ENCODE measurements at places on chromosomes 6 and 20.

GRCh38 chr20:19975901-19976300 is 41.3 kb upstream of the NAA20 start:
- DNase-seq = no peak

- no peak for DNase-seq
Measured at GRCh38 chr6:39369987-39370386, 47.5 kb upstream of the KCNK16 start.

DNA sequence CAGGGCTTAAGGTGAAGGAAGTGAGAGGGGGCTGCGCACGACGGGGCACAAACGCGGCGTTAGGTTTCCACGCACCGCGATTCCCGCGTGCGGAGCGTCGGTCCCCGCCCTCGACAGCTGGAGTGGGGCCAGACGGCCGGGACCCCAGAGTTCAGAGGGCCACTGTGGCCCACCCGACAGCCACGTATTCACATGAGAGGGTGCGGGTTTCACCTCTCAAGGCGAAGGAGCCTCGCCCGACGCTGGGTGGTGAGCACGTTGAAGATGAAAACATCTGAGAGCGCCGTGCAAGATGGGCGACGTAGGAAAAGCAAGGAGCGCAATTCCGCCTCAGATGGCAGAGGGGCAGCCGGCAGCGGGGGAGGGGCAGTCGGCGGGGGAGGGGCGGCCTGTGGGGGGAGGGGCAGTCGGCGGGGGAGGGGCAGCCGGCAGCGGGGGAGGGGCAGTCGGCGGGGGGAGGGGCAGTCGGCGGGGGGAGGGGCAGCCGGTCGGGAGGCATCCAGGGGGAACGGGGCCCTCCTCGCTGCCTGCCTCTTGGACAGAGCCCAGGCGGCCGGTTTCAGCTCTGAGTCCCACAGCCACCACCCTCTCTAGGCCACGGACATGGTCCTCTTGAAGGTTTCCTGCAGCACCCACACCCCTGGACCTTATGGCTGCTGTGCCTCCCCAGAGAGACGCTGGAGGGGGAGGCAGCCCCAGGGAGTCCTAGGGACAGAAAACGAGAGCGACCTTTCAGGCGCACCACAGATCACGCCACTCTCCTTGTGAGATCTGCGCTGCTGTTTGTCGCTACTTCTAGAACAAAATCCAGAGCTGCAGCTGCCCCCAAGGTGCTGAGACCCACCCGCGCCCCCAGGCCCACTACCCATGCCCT is 113.7 kb downstream of the DLL1 start:
- DNase-seq = no peak

DNA sequence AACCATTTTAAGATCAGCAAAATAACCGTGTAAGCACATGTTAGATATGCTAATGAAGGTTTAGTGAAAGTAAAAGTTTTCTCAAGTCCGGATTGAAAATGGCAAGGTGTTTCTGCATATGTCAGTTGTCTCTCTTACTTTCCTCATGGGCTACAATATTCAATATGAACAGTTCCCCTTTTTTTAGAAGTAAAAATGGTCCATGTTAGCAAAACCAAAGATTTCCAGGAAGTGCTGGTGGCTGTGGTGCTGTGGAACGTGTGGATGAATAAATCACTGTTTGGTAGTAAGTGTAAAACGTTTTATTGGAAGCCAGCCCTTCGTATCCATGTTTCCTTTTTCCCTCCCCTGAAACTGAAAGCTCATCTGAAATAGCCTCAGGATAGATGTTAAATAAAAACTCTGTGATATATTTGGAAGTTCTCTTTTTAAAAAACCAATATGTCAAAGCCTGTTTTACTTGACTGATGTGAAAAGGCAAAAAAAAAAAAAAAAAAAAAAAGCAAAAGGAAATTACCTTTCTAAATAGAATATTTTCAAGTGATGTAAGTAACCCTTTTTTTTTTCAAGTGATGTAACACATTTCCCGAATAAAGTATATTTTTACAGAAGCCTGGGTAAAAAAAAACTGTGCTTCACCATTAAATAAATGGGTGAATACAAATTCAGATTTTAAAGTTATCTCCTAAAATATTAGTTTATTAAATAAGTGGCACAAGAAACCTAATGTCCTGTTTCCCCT is 41.9 kb downstream of the PLEKHG1 start:
- DNase-seq = no peak

DNA sequence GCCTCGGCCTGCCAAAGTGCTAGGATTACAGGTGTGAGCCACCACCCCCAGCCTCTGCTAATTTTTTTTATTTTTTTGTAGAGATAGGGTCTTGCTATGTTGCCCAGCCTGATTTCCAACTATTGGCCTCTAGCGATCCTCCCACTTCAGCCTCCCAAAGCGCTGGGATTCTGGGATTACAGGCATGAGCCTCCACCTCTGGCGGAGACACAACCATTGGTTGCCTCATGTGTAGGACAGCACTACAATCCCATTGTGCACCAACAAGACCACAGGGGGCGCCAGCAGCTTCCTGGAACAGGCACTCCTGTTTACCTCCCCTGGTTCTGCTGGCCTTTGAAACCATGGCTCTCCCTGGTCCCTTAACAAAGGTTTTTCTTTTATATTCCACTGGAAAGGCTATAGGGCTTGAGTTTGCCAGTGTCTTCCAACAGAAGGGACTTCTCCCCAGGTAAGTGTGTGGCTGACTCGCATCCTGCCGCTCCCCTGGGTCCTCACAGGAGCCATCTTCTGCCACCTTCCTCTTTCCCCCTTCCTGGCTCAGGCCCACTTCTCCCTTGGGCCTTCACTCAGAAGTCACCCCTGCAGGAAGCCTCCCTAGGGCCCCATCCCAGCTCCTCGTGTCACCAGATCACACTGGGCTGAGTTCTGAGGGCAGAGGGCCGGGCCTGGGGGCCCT is 39.2 kb upstream of the TLDC2 start:
- no peak for DNase-seq

- no peak for DNase-seq
Measured at GRCh38 chr6:6007366-6008088, 802 bp upstream of the NRN1 start.

- DNase-seq = no peak
Measured at GRCh38 chr6:127207591-127208120, 59.0 kb upstream of the RNF146 start.

DNA sequence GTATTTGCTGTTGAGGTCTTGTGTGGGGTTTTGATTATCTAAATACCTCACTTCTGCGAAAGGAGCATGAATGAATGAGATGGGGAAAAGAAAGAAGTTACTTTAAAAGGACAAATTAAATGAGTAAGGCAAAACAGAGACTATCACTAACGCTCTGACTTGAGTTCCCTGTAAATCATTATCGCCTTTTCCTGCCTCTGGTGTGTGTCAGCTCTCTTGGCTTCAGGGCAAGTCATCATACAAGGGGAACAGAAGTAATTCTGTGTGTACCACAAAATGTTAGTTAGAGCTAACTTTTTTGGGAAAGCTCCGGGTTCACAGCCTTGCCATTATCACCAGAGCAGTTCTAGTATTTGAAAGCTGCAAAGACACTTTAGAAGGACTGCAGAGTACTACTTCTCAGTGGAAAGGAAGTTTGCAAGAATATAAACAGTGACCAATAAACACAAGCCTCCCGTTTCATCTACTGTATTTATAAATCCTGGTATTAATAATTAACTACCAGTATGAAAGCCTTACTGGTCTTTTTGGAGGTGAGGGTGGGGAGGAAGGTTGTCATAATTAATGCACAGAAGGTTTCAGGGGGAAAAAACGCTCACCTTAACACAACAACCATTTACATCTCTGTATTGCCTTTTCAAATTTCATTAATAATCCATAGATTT is 1.2 kb downstream of the DZANK1 start:
- no peak for DNase-seq

DNA sequence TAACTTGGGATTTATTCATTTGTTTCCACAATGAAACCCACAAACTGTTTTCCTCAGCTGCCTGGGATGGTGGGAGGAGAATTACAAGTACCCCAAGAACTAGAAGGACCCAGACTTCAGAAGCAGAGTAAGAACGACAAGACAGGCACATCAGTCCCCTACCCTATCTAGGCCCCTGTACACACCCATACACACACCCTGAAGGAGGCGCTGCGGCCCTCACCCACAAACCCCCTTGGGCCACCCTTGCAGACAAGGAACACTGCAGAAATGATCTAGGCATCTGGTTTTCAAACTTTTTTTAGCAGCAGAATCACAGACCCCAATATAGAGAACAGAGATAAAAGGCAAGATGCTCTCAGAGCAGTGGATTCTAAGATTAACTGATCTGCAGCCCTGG is 55.0 kb downstream of the TRERF1 start:
- no peak for DNase-seq

DNA sequence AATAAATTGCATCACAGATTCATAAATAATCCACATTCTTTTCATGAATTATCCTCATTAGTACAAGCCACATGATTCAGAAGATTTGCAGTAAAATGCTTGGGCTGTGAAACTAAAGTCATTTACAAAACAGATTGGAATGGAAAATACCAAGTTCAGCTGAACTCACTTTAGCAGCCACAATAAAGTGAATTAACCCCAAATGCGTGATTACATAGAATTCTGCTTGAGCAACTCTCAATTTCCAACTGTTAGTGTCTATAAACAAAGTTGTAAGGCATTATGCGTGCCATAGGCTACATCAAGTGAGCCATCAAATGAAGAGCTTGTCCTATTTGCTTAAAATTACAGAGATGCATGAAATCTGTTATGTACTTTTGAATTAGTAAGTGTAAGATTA is 60.4 kb upstream of the GFRAL start:
- no peak for DNase-seq

GRCh38 chr6:87901613-87902012 is 146.0 kb upstream of the SPACA1 start:
- no peak for DNase-seq

DNA sequence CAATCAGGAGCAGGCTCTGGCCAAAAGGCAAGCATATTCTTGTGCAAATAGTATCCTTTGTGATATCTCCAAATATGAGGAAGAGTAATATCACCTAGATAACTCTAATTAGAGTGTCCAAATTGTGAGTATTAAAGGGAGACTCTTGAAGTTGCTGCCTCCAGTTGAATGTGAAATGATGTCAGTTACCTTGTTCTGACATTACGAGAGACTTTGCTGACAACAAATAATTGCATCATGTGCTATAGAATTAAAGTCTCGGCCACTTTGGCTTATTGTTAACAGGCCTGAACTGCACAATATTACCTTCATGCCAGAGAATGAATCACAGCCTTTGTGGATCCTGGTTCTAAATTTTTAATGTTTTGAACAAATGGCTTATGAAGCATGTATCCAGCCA is 106.5 kb downstream of the AIG1 start:
- DNase-seq = no peak

- DNase-seq = no peak
Measured at GRCh38 chr6:145704143-145704781, 31.1 kb downstream of the EPM2A start.

DNA sequence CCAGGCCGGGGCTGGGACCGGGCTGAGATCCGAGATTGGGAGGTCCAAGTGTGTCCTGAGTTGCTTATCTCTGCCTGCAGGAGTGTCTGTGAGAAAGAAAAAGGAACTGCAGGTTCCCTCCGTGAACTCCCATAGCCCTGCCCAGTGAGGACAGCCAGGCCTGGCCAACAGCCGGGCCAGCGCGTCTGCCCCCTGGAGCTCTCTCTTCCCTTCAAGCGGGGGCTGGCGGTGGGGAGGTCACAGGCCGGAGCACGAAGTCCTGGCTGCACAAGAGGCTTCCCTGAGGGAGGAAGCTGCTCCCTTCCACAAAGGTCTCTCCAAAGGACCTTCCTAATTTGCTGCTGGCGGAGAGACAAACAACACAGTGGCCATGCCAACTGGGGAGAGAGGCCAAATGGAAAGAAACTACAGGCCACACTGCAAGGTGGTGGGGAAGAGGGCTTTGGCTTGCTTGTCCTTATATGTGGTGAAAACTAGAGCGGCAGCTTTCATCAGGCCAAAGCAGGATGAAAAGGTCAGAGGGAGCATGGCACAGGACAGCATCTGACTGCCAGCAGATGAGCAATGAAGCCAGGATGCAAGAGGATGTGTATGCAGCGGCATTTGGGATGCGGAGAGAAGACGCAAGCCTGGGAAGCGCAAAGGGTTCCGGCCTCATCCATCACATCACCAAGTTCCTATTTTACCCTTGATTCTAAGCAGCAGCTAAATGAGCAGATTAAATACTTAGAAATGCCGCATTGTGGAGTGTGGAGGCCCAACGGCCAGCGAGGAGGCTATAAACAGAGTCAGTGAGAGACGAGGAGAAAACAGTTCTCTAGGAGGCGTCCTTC is 260.0 kb downstream of the ERMARD start:
- no peak for DNase-seq

GRCh38 chr6:71478834-71479541 is 190.4 kb downstream of the OGFRL1 start:
- no peak for DNase-seq

- no peak for DNase-seq
Measured at GRCh38 chr6:90005048-90005827, 111.0 kb downstream of the GJA10 start.

DNA sequence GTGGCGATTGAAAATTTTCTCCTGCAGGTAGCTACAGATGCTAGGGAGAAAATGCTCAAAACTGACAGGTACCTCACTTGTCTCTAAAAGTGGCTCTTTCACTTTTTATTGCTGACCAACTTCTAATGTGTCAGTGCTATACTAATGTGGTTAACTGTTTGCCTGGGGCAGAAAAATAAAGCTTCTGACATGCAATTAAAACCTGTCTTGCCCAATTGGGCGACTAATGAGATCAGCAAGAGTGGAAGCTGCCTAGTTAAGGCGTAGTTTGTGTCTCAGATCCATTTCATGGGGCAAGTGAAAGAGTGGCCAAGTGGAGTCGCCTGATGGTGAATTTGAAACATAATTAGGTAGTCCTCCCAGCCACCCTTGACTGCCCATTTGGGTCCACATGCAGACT is 193.3 kb downstream of the TSHZ2 start:
- DNase-seq = no peak

DNA sequence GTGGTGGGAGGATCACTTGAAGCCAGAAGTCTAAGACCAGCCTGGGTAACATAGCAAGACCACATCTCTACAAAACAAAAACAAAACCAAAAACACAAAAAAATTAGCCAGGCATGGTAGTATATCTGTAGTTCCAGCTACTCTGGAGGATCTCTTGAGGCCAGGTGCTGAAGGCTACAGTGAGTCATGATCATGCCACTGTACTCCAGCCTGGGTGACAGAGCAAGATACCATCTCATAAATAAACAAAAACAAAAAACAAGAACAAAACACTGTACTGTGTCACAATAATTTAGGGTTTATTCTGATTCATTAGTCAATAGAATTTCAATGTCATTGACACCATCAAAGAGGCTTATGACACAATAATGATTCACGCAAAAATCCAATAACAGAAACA is 1121.7 kb upstream of the MAP3K7 start:
- DNase-seq = no peak

GRCh38 chr6:140845701-140846100 is 1287.0 kb upstream of the GJE1 start:
- DNase-seq = no peak

DNA sequence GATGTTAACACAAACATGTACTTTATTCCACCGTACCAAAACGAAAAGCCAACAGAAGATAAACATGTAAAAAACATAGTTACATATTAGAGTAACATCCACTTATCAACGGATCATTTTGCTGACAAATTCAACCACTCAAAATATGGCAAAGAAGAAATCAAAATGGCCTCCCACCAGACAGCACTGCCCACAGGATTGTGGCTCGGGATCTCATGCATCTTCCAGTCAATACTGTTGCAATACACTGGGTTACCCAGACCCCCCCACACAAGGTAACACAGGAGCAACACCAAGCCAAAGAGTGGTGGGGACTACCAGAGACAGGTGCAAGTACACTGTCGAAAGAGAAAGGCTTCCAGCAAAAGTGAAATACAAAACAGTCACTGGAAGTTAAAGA is 57.9 kb upstream of the NHSL1 start:
- DNase-seq = no peak
